Hippocampal formation (tissue), 2 donors: ENCODE measurements at places on chromosomes 4 and X.

GRCh38 chr4:53592686-53593501, 1.6 kb upstream of the LNX1 start:
- no peak for DNase-seq

GRCh38 chr4:38605753-38606586, 58.0 kb upstream of the KLF3 start:
- DNase-seq, result no peak

- no peak for DNase-seq
Measured at GRCh38 chr4:76499461-76499860, 64.4 kb downstream of the SHROOM3 start.

DNA sequence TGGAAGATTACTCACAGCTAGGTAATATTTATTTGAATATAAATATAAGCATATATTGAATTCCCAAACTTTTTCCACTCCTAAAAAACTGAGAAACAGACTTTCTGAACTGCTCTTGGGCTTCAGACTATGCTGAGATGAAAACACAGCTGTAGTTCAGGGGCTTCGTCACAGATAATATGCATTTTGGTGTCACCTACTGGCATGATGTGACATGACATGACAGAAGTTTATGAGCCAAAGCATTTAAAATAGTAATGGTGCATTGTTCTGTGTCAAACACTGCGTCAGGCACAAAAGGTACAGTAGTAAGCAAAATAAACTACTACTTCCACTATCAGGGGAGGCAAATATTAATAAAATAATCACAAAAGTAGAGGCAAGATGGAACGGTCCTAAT, 171.3 kb downstream of the BTC start:
- DNase-seq, result no peak

DNA sequence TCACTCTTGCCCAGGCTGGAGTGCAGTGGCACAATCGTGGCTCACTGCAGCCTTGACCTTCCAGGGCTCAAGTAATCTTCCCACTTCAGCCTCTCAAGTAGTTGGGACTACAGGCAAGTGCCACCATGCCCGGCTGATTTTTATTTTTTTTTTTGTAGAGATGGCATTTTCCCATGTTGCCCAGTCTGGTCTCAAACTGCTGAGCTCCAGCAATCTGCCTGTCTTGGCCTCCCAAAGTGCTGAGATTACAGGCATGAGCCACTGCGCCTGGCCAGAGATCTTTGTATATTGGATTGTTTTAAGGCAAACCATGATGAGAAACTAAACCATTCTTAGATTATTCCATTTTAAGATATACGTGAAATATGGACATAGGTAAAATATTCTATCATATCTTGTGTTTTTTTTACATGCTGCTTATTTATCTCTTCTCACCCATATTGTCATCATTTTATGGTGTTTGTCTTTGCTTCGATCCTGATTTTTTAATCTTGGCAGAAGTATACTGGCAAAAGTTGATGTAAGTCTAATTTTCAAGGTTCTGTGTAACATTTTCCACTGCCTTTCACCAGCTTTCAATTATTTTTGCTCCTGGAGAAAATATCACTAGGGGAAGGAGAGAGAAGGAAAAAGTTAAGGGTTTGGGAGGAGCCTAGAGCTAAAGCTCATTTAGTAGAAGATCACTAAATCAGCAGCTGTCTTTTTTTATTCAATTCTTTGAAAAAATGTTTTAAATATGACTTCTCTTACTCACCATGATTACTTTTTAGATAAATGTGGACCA, 27.8 kb downstream of the PDLIM5 start:
- DNase-seq, result no peak

DNA sequence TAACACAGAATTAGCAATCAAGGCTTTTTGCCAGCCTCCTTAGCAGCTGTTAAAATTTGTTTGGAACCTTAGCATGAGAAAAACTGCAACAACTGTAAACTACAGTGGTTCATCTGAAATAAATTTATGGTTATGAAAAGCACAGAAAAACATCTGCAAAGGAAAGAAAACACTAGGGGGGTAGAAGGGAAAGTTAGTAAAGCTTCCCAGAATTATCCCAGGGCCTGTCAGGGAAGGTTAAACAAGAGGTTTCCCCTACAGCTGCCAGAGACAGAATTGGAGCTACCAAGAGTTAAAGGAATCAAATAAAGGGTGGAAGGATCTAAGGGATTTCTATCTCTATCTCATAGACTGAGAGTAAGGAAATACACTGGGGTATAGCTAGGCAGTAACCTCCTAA, 234.7 kb upstream of the DIAPH2 start:
- no peak for DNase-seq

GRCh38 chrX:1398431-1399340, 6.8 kb upstream of the SLC25A6 start:
- DNase-seq, result no peak

DNA sequence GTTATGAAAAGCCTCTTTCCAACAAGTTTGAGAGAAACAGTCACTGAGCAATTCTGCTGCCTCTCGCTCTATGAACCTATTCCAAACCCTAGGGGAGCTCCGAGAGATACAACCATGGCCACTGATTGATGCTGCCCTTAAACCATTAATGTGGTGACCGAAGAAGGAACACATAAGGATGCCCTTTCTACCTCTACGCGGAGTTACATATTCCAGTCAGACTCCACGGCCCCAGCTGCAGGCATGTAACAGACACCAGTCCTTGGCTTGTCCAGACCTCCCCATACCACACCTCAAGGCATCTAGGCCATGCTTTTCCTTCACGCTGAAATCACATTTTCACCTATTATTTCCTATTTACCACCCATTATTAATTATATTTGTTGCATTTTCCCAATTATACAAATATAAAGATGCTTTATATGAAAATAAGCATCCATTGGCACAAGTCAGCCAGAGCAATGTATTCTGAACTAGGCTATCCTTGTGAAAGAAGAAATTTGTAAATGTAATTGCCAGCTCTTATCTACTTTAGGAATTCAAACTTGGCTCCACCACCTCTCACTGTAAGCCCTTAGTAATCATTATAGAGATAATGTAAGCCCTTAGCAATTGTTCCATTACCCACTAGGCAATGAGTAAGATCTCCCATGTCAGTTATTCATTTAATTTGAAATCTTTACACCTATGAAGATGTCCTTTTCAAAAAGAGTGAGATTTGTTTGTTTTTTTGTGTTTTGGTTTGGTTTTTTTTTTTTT, 338.4 kb downstream of the NR3C2 start:
- DNase-seq, result no peak

DNA sequence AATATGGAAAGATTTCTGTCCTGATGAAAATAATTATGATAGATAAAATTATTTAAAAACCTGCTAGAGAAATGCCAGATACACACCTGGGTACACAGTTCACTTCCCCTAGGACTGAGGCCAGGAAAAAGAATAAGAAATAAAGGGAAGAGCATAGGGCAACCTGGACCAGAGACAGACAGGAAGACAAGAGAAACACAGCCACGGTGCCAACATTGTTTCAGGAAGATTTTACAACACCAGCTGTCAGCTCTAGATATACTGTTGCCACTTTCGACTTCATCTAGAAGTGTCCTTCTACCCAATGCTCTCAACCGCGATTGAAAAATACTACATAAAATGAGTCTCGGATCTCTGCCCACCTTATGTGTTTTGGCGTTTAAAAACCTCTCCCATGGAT, 128.5 kb downstream of the MAML3 start:
- DNase-seq, result no peak

DNA sequence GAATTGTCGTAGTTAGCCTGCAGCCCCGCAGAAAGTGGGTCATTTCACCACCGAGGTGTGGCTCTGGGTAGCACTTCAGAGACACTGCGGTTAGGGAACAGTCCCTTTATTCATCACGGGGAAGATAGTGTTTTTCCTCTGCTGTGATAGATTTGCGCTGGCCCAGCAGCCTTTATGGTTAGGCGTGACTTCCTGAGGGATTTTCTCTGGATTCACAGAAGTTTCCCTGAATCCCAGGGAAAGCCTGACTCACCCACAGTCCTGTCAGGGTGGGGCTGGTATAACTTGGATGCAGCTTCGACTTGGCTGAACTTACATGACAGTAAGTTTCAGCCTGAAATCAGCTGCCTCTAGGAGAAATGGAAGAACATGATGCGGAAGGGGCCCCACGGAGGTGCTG, 196.3 kb upstream of the HHIP start:
- no peak for DNase-seq

DNA sequence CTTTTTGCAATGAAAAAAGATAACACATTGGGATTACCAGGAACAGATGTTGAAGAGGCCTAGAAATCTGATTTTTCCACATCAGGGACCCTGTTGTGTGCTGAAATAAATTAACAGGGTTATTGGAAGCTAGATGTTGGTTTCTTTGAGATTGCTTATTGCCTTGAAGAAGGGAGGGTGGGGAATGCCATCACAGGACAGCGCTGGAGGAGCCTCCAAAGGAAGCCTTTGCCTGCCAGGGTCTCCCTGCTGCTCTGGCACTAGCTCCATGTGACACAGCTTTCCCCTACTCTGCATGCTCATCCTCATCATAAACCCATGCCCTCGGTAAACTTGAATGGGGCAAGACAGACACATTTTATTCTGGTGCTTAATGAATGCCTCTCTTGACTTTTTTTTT, 76.1 kb downstream of the MID1IP1 start:
- no peak for DNase-seq

GRCh38 chr4:187500796-187501195, 494.8 kb upstream of the ZFP42 start:
- DNase-seq, result no peak

- DNase-seq, result no peak
Measured at GRCh38 chrX:9874483-9874882, 88.3 kb downstream of the SHROOM2 start.

DNA sequence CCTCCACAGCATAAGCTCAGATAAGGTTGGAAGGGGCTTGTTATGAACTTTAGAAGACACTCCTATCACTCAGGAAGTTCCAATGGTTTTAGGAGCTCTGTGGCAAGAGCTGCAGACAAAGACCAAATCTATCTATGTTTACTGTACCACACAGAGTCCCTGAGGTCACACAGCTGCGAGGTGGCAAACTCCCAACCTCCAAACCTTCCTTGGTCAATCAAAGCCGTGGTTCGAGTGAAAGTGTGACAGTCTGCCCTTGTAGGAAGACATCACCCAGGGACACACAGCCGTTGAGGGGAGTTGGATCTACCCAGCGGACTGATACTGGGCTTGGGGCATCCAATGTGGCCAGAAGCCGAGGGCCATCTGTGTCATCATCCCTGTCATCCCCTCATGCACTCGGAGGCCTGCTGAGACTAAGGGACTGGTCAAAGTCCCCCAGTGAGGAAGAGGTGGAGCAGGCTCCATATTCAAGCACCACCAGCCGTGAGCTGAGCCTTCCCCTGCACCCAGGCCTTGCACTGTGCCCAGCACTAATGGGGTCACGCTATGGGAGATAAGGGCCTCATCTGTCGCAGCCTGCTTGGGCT, 26.8 kb downstream of the MAN2B2 start:
- no peak for DNase-seq

- no peak for DNase-seq
Measured at GRCh38 chrX:97290199-97290598, 406.5 kb downstream of the RPA4 start.

DNA sequence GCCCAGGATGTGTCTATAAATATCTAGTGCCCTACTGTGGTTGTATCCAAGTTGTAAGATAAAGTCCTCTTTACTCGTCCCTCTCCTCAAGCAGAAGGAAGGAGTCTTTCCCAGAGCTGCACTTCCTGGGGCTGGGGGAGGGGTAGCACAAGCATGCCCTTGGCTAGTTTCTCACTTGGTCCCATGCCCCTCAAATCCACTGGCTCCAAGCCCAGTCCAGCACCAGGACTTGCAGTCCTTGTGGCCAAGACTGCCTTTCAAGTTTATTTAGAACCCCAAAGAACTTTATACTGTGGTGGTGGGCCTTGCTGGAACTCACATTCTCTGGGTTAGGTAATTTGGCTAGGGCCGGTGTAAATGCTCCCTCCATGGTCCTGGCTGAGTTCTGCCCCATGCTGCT, 43.2 kb upstream of the SLC10A4 start:
- peak; percentile 11 for DNase-seq

DNA sequence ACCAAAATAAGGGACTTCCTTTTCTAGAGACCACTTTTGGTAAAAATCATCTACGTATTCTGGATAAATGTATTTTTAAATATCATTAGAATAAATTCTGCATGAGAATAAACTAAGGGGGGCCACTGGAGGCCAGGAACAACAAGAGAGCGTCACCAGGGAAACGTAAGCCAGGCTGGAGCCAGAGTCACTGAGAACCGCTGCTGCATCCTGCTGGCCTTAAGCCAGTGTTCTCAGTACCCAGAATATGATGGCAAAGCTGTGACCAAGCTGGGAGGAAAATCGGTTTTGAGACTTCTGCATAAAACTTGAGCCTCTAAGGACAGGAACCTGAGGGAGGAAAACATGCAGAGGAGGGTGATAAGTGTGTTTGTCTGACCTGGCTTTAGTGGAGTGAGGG, 63.0 kb upstream of the FAM9A start:
- DNase-seq, result no peak

GRCh38 chrX:3526731-3527130, 180.3 kb upstream of the MXRA5 start:
- DNase-seq, result no peak

- DNase-seq, result peak; percentile 44
Measured at GRCh38 chr4:56468097-56468422, 643 bp downstream of the SRP72 start.

DNA sequence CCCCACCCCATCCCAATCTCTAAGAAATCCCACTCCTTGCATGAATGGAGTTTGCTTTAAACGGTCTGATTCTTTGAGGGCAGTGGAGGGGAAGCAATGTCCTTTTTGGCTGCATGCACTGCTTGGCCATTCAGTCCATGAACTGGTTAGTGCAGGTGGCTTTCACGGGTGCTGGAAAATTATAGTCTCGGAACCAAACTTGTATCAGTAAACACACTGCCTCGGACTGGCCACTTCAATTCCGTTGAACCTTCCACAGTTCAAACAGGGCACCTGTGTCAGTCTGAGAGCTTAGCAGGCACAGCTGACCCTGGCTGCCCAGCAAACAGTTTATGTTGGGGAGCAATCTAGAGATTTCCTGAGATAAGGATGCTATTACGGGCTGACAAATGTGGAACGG, 255.6 kb downstream of the DHX15 start:
- no peak for DNase-seq

- no peak for DNase-seq
Measured at GRCh38 chr4:7348946-7349900, 85.5 kb downstream of the PSAPL1 start.
